Spinal cord (tissue), 10 donors: ENCODE measurements at places on chromosomes 1 and 21. TPM values are rescaled to one million over a fixed set of nuclear protein-coding genes. Genes with fewer than 3 reads are reported as not detected.

PHC2 gene
- 105 TPM for polyA plus RNA-seq

C4BPB gene
- 0.32 TPM for polyA plus RNA-seq

TFF2 gene
- polyA plus RNA-seq, result not detected

PDIK1L gene
- 21.6 TPM for polyA plus RNA-seq

LIN28A gene
- polyA plus RNA-seq, result 0.20 TPM

GJB5 gene
- not detected for polyA plus RNA-seq

RIPPLY3 gene
- 0.68 TPM for polyA plus RNA-seq

IER5 gene
- polyA plus RNA-seq, result 9.9 TPM

CLCA4 gene
- polyA plus RNA-seq, result 0.11 TPM

KRTAP11-1 gene
- not detected for polyA plus RNA-seq

TSHB gene
- not detected for polyA plus RNA-seq

RHD gene
- 1.2 TPM for polyA plus RNA-seq

CHRNB2 gene
- 23.3 TPM for polyA plus RNA-seq

MX2 gene
- 1.3 TPM for polyA plus RNA-seq

MARK1 gene
- polyA plus RNA-seq, result 33.7 TPM

LCE2C gene
- not detected for polyA plus RNA-seq
